ENCODE measurements at places on chromosomes 4 and X. TPM values are rescaled to one million over a fixed set of nuclear protein-coding genes. Genes with fewer than 3 reads are reported as not detected.

GRCh38 chrX:13574600-13574999, 5.2 kb downstream of the EGFL6 start:
- no peak for DNase-seq

DNA sequence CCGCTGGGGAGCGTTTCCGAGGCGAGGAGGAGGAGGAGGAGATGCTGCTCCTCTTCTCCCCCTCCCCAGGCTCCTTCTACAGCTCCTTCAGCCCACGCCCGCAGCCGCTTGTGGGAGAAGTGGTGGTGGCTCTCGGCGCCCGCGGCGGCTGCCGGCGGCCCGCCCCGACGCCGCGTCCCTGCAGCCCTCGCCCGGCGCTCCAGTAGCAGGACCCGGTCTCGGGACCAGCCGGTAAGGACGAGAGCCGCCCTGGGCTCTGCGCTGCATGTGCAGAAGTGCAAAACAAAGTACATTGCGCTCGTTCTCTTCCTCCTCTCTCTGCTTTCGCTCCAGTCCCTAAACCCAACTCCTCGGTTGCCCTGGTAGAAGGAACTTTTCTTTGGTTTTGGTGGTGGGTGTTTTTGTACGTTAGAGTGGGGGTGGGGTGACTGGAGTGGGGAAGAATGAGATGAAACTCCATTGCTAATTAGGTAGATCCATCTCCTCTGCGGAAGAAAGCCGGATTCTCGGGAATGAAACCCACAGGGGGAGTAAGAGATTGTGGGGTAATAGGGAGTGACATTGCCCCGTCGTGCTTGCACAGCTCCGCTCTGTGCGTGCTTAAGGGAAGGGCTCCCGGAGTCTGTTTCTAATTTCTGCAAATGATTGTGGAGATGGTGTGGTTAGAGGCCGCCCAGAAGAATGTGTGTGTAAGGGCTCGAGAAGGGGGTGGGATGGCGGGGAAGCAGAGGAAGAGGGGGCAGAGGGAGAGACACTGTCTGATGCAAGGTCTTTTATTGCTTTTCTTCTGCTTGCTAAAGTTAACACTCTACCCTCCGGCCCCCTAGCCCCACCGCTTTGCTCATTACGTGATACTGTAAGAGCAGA, 677 bp downstream of the PTPN13 start:
- no peak for DNase-seq

- no peak for DNase-seq
These were observed 33.1 kb downstream of the GAK start for GRCh38 chr4:898869-899555.

- no peak for DNase-seq
These were observed 6.3 kb downstream of the MEPE start for GRCh38 chr4:87838890-87839591.

DNA sequence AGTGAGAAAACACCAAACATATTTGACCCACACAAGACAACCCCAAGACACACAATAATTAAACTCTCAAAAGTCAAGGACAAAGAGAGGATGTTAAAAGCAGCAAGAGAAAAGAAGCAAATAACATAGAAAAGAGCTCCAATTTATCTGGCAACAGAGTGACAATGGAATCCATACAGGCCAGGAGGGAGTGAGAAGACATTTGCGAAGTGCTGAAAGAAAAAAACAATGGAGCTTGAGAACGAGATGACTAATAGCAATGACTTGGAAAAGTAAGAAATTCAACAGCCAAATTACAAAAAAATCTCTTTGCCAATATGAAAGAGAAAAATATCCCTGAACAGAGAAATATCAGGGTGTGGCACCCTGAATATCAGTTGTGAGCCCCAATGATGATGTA, 61.6 kb downstream of the MAD2L1 start:
- DNase-seq: no peak

DNA sequence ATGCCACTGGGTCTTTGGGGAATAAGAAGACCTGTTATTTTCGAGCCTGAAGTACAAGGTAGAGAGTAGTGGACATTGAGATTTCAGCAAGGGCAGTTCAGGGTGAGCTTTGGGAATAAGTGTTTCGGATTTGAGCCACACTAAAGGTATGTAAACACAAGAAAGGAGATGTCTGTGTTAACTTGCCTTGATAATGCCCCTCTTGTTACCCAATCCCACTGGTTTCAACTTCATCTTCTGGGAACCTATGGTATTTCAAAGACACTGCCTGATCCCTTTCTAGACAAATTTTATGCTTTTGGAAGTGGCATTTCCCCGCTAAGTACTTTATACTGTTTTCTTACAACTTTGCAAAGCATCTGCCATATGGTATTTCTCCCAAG, 79.4 kb downstream of the SLC9A6 start:
- no peak for DNase-seq

GRCh38 chr4:10753336-10753735, 68.8 kb upstream of the CLNK start:
- no peak for DNase-seq

- no peak for DNase-seq
These were observed 558.7 kb downstream of the SPRY1 start for GRCh38 chr4:123955167-123955800.

GRCh38 chr4:184416913-184417734, 57.2 kb downstream of the IRF2 start:
- no peak for DNase-seq

GRCh38 chr4:149825336-149825735, 9.7 kb upstream of the IQCM start:
- no peak for DNase-seq

DNA sequence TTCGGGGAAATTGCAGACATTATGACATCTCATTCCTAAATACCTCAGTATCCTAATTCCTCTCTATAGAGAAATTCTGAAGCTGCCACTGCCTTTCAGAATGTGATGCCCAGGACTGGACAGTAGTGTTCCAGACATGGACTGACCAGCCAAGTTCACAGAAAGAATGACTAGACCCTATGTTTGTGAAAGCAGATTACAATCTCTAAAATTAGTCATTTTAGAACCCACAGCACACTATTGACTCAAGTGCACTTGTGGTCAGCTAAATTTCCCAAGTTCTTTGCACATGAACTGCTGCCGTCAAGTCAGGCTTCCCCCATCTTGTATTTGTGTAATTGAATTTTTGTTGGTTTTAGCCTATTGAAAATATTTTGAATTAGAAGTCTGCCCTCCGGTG, 81.0 kb upstream of the ESX1 start:
- DNase-seq: no peak

The TEC gene
- 0.35 TPM for total RNA-seq

The XPNPEP2 gene
- not detected for total RNA-seq

The XAGE2 gene
- not detected for total RNA-seq

The SYP gene
- total RNA-seq: 1.4 TPM

The TBC1D8B gene
- 19.8 TPM for total RNA-seq

The NMU gene
- 0.80 TPM for total RNA-seq

The OPN1LW gene
- not detected for total RNA-seq

The DMRTC1B gene
- total RNA-seq: not detected

The TCEAL8 gene
- 94.3 TPM for total RNA-seq

The PRKG2 gene
- total RNA-seq: not detected

The TMEM185A gene
- 30.2 TPM for total RNA-seq

The ASB11 gene
- total RNA-seq: not detected

The TMEM47 gene
- total RNA-seq: 63.7 TPM

The IL3RA gene
- total RNA-seq: 0.23 TPM

The SPON2 gene
- total RNA-seq: 162 TPM
